ENCODE measurements at places on chromosomes 11 and 22. TPM values are rescaled to one million over a fixed set of nuclear protein-coding genes. Genes with fewer than 3 reads are reported as not detected.

RAB39A gene
- total RNA-seq = not detected

OR4C5 gene
- not detected for total RNA-seq

COMT gene
- total RNA-seq = 533 TPM

KLHDC7B gene
- total RNA-seq = not detected
